H54 (cell line): ENCODE measurements at places on chromosomes 1 and 21.

DNA sequence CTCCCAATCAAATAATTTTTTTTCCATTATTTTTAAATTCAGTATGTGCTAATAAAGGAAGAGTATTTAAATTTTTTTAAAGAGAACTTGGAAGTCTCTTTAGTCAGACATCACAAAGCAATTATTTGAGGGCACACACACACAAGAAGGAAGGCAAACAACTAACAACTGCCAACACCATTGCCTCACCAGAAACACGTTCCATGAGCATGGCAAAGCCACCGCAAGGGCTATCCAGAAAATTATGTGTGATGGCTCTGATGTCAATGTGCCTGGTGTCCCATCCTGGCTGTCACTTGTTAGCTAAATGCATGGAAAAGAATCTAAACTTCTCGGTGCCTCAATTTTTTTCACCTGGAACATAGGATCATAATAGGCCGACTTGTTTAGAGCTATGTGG lies 262.9 kb downstream of the SEC16B start:
- no peak for DNase-seq

DNA sequence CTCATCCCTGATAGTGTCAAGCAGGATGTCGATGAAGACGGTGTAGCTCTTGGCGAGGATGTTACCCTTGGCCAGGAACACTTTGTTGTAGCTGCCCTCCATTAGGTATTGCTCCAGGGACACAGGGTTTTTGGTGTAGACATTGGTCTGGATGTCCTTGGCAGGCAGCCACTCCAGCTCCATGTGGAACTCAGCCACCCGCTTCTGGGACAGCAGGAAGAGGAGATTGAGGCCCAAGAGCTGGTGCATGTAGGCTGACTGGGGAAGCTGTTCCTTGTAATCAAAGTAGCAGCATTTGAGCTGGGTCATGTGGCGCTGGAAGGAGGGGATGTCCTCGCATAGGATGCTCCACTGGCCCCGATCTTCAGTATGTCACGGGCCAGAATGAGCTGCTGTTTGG lies 9.5 kb downstream of the IL6R start:
- no peak for DNase-seq

- no peak for DNase-seq
Observed at GRCh38 chr21:35559829-35560225, 500.5 kb downstream of the SETD4 start.

GRCh38 chr1:208405014-208405413 lies 160.8 kb upstream of the PLXNA2 start:
- no peak for DNase-seq

GRCh38 chr1:211068976-211069375 lies 65.0 kb downstream of the KCNH1 start:
- DNase-seq, result no peak

GRCh38 chr1:87064986-87065385 lies 150.6 kb downstream of the HS2ST1 start:
- DNase-seq, result no peak

GRCh38 chr1:179709841-179710329 lies 33.2 kb upstream of the FAM163A start:
- no peak for DNase-seq

GRCh38 chr1:207007352-207008033 lies 25.1 kb downstream of the C1orf116 start:
- peak; percentile 53 for DNase-seq

- no peak for DNase-seq
Observed at GRCh38 chr1:96028071-96028470, 693.5 kb upstream of the PTBP2 start.

DNA sequence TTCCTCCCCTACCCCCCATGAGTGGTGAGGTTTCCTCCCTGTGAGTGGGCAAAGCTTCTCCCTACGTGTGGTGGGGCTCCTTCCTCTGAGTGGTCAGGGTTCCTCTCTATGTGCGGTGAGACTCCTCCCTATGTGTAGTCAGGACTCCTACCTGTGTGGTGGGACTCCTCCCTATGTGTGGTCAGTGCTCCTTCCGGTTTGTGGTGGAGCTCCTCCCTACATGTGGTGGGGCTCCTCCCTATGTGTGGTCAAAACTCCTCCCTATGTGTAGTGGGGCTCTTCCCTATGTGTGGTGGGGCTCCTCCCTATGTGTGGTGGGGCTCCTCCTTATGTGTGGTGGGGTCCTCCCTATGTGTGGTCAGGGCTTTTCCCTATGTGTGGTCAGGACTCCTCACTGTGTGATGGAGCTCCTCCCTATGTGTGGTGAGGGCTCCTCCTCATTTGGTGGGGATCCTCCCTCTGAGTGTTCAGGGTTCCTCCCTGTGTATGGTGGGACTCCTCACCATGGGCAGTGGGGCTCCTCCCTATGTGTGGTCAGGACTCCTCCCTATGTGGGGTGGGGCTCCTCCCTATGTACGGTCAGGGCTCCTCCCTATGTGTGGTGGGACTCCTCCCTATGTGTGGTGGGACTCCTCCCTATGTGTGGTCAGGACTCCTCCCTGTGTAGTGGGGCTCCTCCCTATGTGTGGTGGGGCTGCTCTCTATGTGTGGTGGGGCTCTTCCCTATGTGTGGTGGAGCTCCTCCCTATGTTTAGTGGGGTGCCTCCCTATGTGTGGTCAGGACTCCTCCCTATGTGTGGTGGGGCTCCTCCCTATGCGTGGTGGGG lies 29.1 kb downstream of the PRSS38 start:
- no peak for DNase-seq

- DNase-seq, result no peak
Observed at GRCh38 chr21:45000637-45001133, 60.9 kb downstream of the SLX9 start.

DNA sequence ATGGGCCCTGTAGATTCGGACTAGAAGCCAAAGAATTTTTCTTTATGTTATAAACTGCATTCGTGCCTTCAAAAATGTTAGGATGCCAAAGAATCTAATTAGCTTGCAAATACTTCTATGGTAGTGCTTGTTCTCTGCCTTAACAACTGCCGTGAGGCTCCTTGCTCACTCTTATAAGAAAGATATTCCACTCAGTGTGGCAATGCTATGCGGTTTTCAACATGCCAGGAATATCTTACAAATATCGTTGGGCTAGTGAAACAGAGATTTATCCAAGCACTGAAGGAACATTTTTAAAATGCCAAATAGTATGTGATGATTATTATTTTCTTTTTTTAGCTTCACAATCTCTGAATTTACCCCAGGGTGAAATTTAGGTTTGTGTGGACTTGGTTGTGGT lies 198.2 kb downstream of the GREM2 start:
- no peak for DNase-seq

DNA sequence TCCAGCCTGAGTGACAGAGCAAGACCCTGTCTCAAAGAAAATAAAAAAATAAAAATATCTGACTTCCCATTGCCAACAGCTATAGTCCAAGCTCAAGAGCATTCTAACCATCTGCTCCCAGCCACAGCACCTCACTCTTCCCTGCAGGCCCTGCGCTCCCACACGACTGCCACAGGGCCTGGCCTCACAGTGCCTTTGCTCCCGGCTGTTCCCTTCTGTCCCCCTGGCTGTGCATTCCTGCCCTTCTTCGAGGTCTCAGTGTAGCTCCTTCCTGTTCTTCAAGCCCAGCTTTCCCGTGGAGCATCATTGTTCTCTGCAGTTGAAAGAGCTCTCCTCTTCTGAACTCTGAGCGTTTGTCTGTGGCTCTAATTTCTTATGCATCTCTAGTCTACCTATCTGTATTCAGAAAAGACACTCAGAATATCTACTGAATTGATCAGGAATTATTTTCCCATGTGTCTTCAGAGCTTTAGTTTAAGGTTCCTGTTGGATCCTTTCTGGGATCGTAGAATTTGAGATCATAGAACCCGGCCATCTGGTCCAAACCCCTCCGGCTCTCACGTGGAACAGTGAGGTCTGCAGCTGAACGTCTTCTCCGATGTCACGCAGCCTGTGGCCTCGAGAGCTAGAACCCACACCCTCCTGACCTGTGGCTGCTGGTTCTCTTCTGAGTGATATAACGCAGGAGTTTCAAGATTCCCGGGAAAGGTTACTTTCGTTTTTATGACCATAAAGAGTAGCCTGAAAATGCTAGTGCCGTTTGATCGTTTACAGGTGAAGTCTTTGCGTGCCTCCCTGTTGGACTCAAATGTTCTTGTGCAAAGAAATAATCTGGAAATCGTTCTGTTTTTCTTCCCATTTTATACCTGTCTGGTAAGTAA lies 54.4 kb downstream of the DOP1B start:
- DNase-seq, result no peak

GRCh38 chr21:44865561-44866280 lies 7.8 kb downstream of the PTTG1IP start:
- no peak for DNase-seq

- DNase-seq, result no peak
Observed at GRCh38 chr1:11492235-11492634, 13.3 kb downstream of the DISP3 start.

DNA sequence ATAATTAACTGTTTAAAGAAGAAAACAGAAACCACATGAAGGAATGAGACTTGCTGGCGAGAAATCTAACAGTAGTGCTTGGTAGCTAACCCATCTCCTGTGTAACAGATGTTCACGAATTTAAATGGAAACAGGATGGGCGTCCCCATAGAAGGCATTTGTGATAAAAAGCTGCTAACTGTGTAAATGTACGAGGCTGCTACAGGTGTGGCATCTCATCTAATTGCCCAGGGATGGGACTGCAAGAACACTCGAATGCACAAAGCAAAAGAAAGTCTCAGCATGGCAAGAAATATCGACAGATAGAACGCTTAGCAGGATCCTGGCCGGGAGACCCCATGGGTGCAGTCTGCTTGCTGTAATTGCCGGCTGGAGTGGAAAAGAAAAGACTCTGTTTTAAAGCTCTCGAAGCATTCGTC lies 112.7 kb downstream of the RUNX1 start:
- DNase-seq, result no peak

DNA sequence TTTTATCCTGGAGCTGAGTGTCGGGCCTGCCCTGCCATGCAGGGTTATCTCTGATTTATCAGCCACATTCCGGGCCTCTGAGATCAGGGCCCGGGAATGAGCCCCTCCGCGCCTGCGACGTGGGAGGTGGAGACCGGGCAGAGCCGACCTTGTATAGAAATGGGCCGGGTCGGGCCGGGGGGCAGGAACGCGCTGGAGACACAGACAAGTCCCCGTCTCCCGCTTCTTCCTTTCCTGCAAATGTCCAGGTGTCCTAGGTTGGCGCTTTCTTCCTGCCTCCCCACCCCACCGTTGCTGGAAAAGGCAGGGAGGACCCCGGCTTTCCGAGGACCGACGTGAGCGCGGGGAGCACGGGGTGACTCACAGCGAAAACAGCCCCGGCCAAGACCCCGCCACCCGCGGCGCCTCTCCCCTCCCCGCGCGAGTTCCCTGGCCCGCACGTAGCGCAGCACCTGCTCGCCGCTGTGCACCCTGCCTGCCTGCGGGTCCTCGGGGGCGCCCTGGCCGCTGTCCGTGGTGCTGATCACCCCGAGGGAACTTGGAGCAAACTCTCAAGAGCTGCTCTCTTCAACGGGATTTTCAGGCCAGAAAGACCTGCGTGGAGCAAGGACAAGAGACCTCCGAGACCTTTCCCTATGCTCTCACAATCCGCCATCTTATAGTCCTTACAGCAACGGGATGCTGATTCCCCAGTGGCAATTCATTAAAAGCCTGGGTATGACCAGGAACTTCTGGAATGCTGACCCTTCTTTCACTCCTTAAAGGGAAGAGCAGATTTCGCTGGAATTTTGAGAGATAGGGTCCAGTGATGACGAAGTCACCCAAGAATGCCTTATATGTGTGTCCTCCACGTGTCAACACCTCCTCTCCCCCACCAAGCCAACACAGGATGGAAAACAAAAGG lies 475 bp upstream of the NPPB start:
- DNase-seq, result peak; percentile 36

DNA sequence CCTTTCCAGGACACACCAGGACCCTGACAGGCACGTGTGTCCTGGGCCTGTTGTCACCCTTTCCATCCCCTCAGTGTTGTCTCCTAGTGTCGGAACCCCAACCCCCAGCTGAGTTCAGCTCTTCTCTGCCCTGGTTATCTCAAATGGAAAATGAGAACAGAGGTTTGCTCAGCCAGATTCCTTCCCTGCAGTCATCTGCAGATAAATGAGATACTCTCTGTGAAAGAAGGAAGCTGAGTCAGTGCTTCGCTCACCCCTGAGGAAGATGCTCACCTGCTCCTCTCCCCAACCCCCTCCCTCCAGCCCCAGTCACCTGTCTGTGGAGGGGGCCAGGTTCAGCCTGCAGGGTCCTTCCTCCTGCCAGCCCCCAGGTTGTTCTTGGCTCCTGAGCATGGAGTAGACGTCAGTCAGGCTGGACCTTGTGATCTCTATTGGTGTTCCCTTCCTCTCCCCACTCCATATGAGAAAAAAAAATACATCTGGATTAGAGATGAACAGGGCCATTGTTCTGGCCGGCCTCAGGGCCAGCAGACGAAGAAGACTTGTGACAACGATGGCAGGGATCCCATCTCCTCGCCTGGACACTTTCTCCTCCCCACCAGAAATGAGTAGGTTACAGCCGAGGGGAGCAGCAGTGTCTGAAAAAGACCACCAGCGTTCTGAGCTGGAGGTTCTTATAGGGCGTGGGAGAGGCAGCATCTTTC lies 20.9 kb downstream of the PHGDH start:
- no peak for DNase-seq

GRCh38 chr1:77950873-77951272 lies 28.0 kb downstream of the FUBP1 start:
- no peak for DNase-seq

DNA sequence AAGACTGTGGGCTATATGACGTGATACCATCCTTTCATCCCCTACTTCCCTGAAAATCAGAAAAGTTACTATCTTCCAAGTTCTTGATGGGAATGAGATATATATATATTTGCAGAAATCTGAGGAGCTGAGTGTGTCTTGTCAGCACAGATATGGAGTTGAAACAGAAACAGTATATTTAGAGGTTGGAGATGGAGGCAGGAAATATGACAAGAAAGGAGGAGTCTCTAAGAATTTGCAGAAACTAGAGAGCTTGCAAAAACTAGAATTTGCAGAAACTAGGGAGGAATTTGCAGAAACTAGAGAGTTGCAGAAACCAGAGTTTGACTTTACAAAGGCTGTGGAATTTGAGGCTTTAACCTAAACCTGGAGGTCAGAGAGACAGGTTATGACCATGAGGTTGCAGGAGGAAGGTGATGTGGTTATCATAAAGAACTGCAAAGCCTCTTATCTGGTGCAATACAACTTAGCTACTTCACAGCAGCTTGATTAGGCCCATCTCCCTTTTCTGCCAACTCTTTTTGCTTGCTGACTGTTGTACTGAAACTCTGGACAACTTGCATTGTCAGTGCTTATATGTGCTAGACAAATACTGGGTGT lies 22.3 kb downstream of the XCL2 start:
- no peak for DNase-seq

DNA sequence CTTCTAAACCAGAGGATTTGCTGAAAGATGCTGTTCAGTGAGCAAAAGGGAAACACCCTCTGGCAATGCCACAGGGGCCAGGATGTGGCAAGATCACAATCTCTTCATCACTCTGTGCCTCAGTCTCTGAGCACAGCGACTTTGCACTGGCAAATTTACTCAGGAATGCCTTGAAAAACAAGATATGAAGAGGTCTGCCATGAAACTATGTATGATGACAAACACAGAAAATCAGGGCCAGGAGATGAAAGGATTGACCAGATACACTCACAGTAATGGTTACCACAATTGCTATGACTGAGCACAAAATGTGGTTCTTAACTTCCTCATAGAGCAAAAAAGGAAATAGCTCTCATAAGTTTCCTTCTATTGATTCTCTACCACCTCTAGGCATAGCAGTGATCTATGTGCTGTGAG lies 5.8 kb downstream of the TTC13 start:
- no peak for DNase-seq
